ENCODE measurements at places on chromosomes 3 and 15.

- peak; percentile 64 for DNase-seq
Observed at GRCh38 chr15:80478075-80478474, 73.9 kb downstream of the ARNT2 start.

GRCh38 chr3:73143401-73143800, 81.9 kb downstream of the EBLN2 start:
- DNase-seq = no peak

- DNase-seq = no peak
Observed at GRCh38 chr3:4820296-4821121, 158.7 kb upstream of the BHLHE40 start.

DNA sequence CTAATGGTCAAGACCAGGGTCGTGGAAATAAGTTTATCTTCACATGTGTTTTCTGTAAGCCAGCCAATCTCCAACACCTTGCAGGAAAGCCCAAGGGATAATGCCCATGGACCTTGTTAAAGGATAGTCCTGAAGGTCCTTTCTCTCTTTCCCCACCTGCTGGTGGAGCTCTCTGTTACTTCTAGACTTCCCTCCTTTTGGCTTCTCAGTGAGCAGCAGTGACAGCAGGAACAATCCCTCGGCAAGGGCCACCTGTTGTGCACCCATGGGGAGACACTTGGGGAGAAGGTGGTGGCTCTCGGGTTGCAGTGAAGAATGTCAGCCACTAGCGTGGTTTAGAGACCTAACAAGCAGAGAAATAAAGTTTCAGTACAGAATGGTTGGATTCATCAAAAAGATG, 84.0 kb upstream of the OSBPL11 start:
- no peak for DNase-seq

- no peak for DNase-seq
Observed at GRCh38 chr15:88127432-88127790, 129.1 kb downstream of the NTRK3 start.
